Neural crest cell (in vitro differentiated cells): ENCODE measurements at places on chromosomes 4 and X.

GRCh38 chr4:170884969-170885570, 795.3 kb upstream of the AADAT start:
- DNase-seq, result no peak

DNA sequence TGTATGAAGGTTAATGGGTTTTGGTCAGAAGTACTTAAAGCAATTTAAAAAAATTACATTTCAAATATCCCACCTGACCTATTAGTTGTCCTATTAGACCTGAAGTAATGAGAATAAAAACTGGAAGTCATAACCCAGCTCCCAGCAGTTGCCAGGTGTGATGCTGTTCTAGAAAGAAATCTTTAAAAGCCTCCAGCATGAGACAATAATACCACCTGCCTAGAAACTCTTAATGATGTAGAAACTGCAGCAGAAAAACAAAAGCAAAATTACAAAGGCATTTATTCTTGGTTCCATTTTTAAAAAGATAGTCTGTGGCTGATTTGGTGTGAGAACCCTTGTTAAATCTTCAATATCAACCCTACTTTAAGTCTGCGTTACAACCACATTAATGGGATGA, 1137.7 kb upstream of the TENM3 start:
- no peak for DNase-seq

DNA sequence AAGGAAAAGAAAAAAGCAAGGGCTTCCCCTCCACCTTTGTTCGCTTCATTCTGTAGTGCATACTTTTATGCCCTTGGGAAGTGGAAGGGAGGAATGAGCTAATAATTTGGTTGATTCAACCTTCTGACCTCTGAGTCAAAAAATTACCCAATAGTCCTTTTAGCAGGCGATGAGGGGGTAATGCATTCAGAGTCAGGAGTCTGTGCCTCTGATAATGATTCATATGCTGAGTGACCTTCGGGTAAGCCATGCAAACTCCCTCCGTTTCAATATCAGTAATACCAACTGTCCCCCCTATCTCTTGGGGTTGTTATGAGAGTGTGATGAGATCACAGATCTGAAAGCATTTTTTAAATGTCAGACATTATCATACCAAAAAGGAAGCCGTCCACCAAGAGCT, 41.6 kb upstream of the ACSL4 start:
- DNase-seq, result no peak

- no peak for DNase-seq
These were observed 99.7 kb downstream of the TSPAN7 start for GRCh38 chrX:38661103-38661441.

GRCh38 chrX:117487421-117487820, 629.2 kb downstream of the KLHL13 start:
- no peak for DNase-seq
